ENCODE measurements at places on chromosomes 2 and 18.

- no peak for DNase-seq
Observed at GRCh38 chr18:47594621-47595086, 335.8 kb downstream of the SMAD2 start.

GRCh38 chr18:40949114-40949950 is 1005.7 kb upstream of the PIK3C3 start:
- DNase-seq, result no peak

- peak; percentile 45 for DNase-seq
Observed at GRCh38 chr2:9629222-9630116, 1.3 kb downstream of the YWHAQ start.

DNA sequence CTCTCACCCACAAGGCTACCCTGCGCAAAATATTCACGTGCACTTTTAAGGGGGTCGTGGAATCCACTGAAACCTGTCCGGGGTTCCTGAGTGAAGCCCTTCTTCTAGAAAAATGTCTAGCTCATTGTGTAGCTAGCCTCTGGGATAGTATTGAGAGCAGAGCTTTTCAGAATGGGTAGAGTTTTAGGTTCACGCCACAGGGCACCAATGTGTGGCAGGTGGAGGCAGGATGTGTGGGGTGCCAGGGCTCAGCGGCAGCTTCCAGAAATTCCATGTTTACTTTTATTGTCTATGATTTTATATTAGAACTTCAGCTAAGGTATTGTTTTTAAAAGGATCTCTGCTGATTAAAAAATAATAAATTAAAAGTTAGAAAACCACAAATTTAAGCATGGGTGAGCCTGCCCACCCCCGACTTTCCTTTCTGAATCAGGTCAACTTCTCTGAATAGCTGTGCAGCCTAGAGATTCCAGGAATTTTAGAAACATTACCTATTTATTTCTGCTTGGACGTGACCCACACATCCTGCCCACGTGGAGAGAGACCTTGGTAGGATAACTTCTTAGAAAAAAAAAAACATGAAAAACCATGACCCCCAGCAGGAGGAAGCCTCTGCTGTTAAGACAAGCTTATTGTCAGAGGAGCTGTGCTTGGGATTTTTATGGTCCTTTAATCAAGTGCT is 163.7 kb downstream of the CTIF start:
- DNase-seq, result no peak

- DNase-seq, result no peak
Observed at GRCh38 chr18:32049393-32050171, 31.0 kb downstream of the RNF125 start.

GRCh38 chr2:201344663-201345366 is 12.3 kb downstream of the FLACC1 start:
- no peak for DNase-seq

DNA sequence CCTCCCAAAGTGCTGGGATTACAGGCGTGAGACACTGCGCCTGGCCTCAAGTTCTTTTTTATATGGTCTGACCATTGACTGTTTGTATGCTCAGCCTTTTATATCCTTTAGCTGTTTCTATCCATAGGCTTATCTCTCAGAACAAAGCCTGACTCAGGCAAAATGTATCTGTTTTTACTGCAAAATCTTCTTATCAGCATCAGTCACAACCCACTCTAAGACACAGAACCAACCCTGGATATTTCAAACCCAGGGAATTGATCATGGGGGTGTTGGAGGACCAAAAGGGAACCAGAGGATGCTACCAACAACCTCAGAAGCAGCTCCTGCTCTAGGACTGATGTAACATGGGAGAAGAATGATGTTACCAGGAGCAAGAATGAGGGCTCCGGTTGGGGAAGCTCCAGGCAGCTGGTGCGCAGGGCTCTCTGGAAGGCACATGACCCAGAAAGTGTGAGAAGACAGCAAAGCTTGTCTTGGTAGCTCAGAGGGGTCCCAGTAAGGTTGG is 75.3 kb upstream of the NCK2 start:
- no peak for DNase-seq

DNA sequence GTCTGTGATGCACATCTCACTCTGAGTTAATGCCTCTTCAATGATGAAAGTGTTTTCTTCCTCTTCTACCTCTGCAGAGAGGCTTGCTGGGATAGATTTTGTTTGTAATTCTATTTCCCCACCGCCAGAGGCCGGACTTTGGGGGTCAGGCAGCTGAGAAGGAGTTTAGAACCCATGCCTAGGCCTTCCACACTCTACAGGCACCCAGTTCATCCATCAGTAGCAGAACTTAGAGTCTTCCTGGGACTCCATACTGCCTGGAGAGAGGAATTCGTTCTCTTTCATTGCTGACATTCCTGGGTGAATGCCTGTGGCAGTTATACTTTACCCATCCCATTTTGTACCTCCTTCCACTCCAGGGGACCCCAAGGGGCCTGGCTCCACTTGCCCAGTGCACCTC is 9.1 kb downstream of the TPRKB start:
- no peak for DNase-seq

- DNase-seq, result no peak
Observed at GRCh38 chr2:207790898-207791297, 21.2 kb upstream of the FZD5 start.

DNA sequence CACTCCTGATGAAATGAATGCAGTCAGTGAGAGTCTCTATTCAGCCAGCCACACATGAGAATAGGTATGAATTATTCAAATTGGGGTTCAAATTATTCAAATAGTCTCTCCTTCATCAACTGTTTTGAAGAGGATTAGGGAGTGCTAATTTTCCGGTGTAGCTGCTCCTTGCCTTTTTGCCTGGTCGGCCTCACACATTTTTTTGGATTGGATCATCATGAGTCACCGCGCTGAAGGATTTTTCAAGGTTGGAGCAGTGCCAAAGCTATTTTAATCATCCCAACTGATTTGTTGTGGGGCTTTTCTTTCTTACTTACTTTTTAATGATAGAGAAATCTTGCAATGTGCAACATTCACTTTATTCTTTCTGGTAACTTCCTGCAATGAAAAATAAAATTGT is 2.4 kb upstream of the DTNA start:
- DNase-seq, result peak; percentile 95

DNA sequence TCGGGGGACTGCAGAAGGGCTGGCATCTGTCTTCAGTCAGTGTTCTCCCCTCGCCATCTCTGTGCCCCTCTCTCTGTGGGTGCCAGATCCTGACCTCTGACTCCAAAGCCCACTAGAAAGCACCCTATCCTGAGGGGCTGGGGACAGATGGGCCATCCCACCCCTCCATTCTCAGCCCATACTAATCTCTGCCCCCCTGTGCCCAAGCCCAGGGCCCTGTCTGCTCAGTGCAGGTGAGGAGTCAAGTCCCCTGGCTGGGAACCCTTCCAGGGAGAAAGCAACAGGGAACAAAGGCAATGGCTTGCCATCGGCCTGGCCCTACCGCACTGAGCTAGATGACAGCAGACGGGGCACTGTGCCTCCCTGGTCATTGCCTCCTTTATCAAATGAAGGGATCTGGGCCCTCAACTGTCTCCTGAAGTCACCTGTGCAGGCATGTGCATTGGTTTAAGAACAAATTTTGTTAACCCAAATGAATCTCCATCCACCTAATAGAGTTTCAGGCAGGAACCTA is 42.7 kb upstream of the ID2 start:
- DNase-seq, result no peak

- DNase-seq, result no peak
Observed at GRCh38 chr2:167960089-167960747, 287.2 kb downstream of the STK39 start.

GRCh38 chr2:209269024-209269423 is 154.8 kb upstream of the MAP2 start:
- DNase-seq, result no peak

GRCh38 chr2:197045115-197045514 is 118.6 kb upstream of the PGAP1 start:
- no peak for DNase-seq

DNA sequence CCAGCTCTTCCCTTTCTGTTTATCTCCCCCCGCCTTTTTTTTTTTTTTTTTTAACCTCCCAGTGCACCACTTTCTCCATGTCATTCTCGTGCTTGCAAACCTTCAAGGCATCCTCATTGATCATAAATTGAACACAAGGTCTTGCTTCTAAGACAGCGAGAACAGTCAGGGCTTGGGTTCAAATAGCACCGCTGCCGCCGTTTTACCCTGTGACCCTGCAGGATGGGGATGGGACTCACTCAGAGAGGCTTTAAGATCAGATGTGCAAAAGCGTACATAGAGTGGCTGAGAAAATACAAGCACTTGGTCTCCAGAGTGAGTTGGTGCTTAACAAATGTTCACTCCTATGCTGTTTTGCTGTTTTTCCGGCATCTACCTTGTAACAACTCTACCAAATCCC is 93.6 kb downstream of the TCF7L1 start:
- no peak for DNase-seq

- DNase-seq, result no peak
Observed at GRCh38 chr2:64745562-64745961, 91.8 kb upstream of the SERTAD2 start.

DNA sequence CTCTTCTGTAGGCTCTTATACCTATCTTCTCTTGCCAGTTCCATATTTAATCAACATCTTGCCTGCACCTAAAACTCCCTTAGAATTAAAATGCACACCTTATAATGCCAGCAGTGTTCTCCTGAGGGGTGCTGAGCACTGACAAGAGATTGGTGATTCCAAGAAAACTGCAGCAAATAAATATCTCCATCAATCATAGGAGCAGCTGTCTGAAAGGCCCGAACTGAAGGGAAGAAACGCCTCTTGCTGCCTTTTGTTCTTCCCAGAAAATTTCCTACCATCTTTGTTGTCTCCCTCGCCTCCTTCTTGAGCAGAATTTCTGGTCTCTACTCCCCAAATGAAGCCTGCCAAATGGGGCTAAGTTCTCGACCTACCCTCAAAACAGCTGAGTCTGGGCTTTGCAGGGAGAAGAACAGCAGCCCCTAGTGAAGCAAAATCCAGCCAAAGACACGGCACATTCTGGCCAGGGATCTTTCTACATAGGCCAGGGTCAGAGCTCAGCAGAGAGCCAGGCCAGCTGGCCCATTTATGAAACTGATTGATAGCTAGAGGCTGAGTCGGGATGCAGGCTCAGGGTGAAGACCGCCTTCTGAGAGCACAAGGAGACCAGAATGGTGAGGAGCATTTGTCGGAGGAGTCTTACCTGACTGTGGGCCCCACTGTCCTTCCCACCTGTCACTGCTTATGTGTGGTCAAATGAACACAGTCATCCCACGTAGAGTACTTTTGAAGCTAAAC is 20.4 kb upstream of the TMEM247 start:
- DNase-seq, result no peak

- no peak for DNase-seq
Observed at GRCh38 chr2:157726946-157727345, 98.3 kb upstream of the ACVR1C start.
